Psoas muscle (tissue), 8 donors: ENCODE measurements at places on chromosomes 16 and 17. TPM values are rescaled to one million over a fixed set of nuclear protein-coding genes. Genes with fewer than 3 reads are reported as not detected.

Gene NPB
- total RNA-seq, result 0.42 TPM

Gene NDUFAB1
- total RNA-seq, result 175 TPM

Gene CD300LB
- total RNA-seq, result 0.15 TPM

Gene FBXW10
- 0.41 TPM for total RNA-seq

Gene SP2
- 13.9 TPM for total RNA-seq
